ENCODE measurements at places on chromosomes 5 and 9.

DNA sequence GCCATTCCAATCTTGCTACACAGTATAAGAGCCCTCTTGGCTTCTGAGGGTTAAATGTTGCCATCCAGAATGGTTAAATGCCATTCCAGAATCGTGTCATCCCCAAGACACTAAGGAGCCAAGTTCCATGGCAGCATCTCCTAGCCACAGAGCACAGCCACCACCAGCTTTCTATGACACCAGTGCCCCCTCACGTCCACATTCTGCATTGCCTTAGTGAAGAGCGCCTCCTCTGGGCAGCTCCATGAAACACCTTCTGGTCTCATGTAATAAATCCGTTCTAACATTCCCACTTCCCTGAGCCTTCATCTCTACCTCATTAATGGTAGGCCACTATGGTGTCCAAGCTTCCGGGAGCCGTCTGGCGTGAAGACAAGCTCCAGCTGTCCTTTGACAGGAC, 12.4 kb downstream of the CBY3 start:
- no peak for DNase-seq

DNA sequence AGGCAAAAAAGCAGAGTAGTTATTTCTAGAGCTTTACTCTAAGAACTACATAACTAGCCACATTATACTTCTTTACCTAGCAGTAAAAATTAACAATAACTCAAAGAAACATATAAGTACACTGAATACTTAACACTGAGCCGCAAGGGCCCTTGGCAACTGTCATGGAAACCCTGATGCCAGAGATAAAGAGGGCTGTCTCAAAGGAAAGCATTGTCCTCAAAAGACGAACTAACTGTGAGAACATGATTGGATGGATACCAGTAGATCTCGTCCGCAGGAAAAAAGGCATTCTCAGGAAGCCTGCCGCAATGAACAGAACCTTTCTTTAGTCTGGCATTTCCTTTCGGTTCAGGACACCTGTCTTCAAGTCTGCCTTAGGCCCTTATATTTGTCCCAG, 379.0 kb upstream of the SLC30A5 start:
- DNase-seq: no peak

GRCh38 chr5:31898036-31898632, 259.2 kb downstream of the PDZD2 start:
- no peak for DNase-seq

DNA sequence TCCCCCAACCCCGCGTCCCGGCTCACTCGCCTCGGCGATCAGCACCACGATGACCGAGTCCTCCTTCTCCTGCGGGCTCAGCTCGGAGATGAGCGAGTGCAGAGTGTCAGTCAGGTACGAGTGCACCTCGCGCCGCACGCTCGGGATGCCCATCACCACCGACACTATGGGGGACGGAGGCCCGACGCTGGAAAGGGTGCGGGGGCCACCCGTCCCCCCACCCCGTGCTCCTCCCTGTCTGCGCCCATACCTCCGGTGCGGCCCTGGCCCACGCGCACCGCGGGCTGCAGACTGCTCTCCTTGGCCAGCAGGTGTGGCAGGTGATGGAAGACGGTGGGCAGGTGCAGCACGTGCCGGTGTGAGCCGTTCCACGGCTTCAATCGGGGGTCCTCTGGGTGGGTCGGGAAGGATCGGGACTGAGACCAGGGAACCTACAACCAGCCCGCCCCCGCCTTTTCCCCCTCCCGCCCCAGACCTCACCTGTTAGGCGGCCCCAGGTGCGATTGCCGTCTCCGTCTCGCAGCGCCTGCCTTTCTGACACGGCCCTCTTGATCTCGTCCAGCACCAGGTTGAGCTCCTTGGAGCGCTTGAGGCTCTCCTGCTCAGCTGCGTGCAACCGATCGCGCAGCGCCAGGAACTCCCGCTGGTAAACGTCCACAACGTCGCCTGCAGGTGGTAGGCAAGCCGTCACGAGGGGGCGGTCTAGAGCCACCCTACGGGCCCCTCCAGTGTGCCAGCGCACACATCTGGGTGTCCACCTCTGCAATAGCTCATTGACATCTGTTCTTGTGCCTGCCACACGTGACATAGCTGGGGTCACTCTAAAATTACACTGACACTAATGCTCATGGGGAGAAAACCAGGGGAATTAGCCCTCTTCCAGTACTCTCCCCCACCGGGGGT, 5.1 kb downstream of the MGAT4B start:
- no peak for DNase-seq

DNA sequence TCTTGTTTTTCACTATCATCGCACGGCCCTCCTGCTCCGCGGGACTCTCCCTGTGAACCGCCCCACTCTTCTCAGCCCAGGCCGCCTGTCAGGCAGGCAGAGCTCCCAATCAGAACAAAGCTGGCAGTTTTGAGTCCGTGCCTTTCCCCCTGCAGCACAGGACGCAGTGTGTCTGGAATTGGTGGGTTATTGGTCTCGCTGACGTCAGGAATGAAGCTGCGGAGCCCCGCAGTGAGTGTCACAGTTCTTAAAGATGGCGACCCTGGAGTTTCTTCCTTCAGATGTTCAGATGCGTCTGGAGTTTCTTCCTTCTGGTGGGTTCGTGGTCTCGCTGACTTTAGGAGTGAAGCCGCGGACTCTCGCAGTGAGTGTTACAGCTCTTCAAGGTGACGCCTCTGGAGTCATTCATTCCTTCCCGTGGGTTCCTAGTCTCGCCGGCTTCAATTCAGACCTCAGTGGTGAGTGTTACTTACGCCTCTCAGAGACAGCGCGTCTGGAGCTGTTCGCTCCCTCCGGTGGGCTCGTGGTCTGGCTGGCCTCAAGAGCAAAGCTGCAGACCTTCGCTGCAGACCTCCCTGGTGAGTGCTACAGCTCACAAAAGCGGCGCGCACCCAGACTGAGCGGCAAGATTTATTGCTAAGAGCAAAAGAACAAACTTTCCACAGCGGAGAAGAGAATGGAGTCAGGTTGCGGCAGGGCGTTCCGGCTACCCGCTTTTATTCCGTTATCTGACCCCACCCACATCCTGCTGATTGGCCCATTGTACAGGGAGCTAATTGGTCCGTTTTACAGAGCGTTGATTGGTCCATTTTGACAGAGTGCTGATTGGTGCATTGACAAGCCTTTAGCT, 7.4 kb downstream of the ZDHHC11B start:
- no peak for DNase-seq

DNA sequence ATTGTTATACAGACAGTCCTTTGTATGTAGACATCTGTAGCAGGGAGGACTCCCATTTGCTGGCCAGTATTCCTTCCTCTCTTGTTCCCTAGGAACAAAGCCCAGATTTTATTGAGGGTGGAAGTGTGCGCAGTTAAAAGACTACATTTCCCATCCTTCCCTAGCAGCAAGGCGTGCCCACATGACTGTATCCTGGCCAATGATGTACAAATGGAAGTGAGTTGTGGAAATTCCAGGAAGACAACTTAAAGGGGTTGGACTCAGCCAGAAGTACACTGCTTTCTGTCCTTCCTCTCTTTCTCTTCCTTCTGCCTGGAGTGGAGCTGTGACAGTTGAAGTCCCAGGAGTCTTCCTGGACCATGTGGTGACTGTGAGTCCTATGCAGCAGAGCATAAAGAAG, 89.0 kb downstream of the HRH2 start:
- DNase-seq: no peak

- no peak for DNase-seq
These were observed 198.7 kb downstream of the HSPA4 start for GRCh38 chr5:133250527-133250926.

DNA sequence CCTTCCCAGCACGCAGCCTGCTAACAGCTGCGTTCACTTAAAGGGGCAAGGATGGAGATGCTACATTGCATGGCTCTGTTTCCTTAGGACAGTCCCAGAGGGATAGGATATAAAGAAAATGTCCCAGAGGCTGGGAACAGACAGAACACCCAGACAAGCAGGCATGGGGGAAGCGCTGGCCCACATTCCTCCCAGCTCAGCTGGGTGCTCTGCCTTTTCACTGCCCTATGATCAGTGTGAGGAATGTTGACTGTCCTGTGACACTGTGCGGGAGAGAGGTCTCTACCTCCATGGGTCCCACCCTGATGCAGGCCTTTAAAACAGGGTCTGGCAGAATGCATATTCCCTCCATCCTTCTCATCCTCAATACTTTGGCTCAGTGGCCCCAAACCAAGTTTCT, 459.4 kb upstream of the DMAC1 start:
- DNase-seq: no peak

- DNase-seq: no peak
These were observed 82.1 kb upstream of the IL33 start for GRCh38 chr9:6133346-6134063.

DNA sequence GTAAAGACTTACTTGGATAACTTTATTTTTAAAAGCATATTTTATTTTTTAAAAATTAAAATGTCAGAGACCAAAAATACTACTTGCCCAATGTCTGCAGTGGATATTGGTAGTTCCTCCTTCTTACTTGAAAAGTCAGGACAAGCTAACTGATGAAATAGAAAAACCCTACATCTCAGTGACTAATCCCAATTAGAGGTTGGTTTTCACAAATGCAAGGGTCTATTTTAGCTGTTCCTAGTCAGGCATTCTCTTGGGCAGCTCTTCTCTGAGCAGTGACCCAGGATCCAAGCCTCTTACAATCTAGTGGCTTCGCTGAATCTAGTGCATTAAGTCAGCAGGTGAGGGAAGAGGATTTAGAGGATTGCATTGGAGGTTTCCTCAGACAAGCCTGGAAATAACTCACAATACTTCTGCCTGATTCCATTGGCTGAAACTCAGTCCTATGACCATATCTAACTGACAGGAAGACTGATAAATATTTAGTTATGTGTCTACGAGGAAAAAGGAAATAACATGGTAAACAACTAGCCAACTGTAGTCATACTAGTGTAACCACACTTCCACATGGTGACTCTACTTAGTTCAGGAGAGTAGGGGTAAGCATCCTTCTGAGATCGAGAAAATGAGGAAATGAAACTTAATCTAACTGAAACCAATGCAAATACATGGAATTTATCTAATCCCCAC, 34.2 kb upstream of the MIER3 start:
- no peak for DNase-seq

- DNase-seq: no peak
These were observed 2.0 kb downstream of the GNG10 start for GRCh38 chr9:111663301-111663823.

- no peak for DNase-seq
These were observed 39.7 kb downstream of the PLPP7 start for GRCh38 chr9:131329241-131329641.

DNA sequence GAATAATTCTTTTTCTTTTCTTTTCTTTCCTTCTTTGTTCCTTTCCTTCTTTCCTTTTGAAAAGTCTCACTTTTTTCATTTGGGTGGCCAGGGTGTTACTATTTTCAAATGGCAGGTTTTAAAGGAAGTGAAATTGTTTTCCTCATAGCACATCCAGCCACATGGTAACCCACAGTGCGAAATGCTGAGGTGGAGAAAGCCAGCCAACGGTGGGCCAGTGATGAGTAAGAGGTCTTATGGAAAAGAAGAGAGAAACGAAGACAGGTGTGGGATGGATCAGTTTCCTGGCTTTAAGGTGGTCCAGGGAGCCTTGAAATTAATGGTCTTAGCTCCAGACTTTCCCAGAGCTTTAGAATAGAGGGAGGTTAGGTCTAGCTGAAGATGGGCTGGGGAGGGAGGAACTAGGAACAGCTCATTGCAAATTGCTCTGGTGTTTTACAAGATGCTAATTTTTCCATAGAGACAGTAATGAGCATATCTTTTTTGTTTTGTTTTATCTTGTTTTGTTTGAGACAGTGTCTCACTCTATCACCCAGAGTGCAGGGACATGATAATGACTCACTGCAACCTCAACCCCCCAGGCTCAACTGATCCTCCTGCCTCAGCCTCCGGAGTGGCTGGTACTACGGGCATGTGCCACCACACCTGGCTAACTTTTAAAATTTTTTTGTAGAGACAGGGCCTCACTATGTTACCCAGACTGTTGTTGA, 17.8 kb downstream of the ITK start:
- no peak for DNase-seq

GRCh38 chr9:110606179-110606790, 26.7 kb upstream of the SVEP1 start:
- no peak for DNase-seq

GRCh38 chr9:87799503-87799902, 73.6 kb downstream of the CTSL start:
- no peak for DNase-seq

- DNase-seq: no peak
These were observed 561.4 kb upstream of the FAM174A start for GRCh38 chr5:99973779-99974178.

- no peak for DNase-seq
These were observed 383.5 kb downstream of the TLE4 start for GRCh38 chr9:79955300-79955699.

- DNase-seq: no peak
These were observed 40.2 kb downstream of the SH3RF2 start for GRCh38 chr5:145976431-145977155.

DNA sequence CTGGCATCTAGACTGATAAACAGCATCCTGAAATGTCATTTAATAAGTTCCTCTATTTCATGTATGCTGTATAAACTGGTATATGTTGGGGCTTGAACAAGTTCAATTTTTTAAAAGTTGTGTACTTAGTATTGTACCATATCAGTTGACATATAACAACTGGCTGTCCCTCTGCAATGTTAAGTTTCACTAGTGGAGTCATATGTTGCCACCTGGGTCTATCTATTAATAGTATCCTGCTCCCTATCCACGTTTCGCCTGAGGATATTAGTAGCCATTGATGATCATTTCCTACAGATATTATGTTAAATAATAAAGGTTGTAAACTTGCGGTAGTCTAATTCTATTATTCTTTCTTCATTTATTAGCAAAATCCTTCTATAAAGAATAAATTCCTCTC, 177.6 kb downstream of the RFX3 start:
- DNase-seq: no peak

DNA sequence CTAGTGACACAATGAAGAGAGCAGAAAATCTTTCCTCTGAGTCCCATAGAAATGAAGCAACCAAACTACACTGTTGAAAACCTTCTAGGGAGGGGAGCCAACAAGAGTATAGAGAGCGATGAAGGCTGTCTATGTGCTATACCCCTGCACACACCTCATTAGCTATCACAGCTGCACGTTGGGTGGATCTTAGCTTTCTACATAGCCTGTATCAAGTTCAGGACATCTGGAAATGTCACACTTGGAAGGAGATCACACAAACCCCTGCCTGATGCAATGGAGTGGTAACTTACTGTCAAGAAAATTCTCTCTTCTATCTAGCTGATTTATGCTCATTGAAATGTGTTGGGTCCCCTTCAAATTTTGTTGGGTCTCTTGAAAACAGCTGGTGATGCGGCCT, 127.0 kb upstream of the NTRK2 start:
- no peak for DNase-seq

DNA sequence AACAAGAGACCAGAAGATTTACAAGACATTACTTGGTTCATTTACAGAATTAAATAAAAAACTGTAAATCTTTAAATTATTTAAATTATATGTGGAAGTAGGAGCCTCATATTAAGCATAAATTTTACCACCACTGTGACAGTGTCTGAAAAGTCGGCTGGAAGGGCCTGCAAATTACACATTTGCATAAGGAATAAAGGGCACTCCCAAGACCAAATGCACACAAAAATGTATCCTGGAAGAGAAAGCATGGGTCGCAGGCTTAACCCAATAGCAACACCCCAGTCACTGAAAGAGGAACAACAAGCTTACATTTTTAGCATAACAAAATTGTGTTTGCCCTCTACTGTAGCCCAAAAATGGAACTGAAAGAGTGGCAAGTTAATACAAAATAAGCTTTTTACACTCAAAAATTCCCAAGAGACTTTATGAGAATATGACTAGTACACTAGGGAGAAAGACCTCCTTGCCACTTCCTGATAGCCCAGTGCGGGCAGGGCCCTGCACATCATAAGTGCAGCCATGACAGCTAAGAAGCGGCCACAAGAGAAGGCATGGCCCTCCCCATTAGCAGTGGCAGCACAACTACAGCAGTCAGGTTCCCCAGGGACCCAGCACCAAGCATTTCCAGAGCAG, 482.0 kb downstream of the DTWD2 start:
- no peak for DNase-seq
